GM04504 (cell line): ENCODE measurements at places on chromosomes 13 and 19.

DNA sequence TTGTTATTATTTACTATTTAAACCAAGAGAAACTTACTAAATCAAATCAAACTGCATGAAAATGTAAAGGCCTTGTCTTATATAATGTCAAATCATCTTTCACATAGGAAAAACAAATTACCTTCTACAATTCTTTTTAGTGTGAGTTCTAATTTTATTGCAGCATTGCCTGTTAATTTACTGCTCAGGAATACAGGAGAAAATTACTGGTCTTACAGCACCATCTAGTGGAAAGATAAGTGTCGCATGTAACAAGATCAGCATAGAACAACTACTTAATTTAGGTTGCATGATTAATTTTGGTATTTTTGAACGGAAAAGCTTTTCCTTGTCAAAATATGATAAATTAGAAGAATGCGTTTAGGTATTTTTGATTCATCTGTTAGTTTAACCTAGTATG is 502.7 kb downstream of the UQCRFS1 start:
- peak; percentile 45 for DNase-seq

GRCh38 chr19:35781650-35782049 is 6.3 kb downstream of the ARHGAP33 start:
- no peak for DNase-seq

DNA sequence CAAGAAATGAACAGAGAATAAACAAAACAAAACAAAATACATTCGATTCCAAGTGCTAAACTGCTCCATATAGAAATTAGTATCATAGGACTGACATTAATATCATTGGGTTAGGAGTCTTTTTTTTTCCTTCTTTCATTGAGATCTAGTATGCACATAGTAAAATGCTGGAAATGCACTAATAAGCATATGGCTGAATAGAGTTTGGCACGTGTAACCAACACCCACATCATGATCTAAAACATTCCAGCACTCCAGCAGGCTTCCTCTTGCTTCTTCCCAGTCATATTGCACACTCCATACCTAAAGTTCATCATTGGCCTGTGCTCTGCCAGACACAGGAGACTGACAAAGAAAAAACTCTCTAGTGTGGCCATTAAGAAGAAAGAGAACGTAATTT is 117.5 kb downstream of the POU4F1 start:
- DNase-seq: no peak

DNA sequence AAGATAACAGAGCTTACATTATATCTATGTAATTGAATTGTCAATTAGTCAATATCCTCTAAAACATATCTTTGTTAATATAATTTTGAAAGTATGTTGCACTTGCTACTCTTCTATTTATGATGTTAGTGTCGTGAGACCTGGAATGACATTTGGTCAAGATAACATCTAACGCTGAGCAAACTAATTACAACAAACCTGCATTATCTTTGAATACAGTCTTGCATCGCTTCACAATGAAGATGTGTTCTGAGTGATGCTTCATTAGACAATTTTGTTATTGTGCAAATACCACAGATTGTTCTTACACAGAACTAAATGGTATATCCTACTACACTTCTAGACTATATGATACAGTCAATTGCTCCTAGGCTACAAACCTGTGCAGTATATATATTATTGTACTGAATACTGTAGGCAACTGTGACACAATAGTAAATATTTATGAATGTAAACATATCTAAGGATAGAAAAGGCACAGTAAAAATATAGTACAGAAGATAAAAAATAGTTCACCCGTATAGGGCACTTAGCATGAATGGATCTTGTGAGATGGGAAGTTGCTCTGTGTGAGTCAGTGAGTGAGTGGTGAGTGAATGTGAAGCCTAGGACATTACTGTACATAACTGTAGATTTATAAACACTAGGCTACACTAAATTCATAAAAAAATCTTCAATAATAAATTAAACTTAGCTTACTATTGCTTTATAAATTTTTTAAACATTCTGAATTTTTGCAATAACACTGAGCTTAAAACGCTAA is 1773.8 kb downstream of the PCDH9 start:
- no peak for DNase-seq

DNA sequence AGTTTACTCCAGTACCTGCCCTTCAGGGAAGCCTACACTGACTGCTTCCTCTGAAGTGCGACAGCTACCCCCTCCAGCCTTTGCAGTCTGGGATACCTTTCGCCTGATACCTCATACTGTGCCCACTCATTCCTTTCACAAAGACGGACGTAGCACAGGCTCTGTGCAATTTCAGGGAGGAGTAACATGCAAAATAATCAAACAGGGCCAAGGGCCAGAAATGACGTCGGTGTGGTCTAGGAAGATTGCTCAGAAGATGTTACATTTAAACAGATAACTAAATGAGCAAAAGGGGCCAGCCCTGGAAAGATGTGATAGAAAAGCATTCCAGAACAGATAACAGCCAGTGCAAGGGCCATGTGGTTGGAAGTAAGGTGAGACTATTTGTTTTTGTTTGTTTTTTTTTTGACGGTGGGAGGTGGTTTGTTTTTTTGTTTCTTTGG is 6.6 kb upstream of the DDX39A start:
- no peak for DNase-seq

- no peak for DNase-seq
Measured at GRCh38 chr13:105063676-105064075, 1471.8 kb downstream of the EFNB2 start.

GRCh38 chr13:46745706-46746105 is 51.3 kb downstream of the ESD start:
- DNase-seq: no peak

DNA sequence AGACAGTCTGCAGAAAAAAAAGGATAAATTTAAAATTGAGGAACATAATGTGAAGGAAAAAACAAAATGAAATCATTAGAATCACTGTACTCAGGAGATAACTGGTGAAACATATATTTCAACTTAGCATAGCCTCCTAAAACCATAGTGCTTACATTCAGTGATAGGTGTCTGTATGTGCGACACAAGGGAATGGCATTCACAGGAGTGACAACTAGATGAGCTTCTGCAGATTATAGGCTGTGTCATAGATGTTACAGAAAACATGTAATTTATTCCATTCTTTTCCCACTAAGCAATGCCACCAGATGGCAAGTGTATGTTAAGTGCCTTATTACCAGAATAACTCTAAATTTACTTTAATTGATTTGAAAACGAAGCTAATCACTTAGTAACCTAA is 960.0 kb upstream of the PCDH20 start:
- no peak for DNase-seq

DNA sequence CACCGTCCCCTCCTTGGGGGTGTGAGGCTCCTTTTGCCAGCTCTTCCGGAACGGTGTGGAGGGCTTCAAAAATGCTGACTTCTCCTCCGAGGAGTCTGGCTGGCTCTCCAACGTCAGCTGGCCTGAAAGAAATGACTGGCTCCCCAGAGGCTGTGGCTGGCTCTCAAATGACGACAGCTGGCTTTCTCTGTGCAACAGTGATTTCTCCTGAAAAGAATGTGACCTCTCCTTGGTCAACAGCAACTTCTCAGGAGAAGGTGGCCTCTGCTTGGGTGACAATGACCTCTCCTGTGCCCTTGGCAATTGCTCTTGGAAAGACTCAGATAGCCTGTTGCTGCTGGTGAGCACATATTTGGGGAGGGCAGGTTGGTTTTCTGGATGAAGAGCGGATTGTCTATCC is 29.2 kb downstream of the ONECUT3 start:
- DNase-seq: no peak

GRCh38 chr13:107374038-107374437 is 806.1 kb upstream of the ARGLU1 start:
- no peak for DNase-seq

GRCh38 chr19:35013820-35014754 is 14.0 kb downstream of the GRAMD1A start:
- no peak for DNase-seq

GRCh38 chr13:98035373-98035772 is 81.9 kb downstream of the IPO5 start:
- DNase-seq: no peak

- DNase-seq: no peak
Measured at GRCh38 chr13:102682727-102683126, 12.1 kb downstream of the METTL21C start.

DNA sequence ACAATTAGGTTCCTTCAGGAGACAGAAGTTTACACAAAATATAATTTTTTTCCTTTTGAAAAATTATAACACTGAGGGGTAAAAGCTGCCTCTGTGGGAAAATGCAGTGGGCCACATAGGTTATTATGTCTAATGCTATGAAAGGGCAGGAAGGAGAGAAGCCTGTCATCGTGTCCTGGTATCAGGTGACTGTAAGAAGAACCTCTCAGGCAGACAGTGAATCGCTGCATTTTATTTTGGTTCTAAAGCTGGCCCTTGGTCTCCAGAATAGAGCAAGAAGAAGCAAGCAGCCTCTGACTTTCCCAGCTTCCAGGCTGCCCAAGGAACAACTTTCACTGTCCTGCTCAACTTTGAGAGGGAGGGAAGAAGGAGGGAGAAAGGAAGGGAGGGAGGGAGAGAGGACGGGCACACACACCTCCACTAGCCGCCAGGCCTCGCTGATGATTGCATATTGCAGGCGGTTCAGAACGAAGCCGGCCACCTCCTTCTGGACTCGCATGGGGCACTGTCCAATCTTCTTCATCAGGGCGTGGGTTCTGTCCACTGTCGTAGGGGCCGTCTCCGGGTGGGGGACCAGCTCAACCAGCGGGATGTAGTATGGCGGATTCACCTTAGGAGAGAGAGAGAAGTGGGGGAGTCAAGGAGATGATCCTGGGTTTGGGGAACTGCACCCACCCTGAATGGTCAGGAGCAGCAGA is 93.8 kb downstream of the CRYL1 start:
- DNase-seq: no peak

DNA sequence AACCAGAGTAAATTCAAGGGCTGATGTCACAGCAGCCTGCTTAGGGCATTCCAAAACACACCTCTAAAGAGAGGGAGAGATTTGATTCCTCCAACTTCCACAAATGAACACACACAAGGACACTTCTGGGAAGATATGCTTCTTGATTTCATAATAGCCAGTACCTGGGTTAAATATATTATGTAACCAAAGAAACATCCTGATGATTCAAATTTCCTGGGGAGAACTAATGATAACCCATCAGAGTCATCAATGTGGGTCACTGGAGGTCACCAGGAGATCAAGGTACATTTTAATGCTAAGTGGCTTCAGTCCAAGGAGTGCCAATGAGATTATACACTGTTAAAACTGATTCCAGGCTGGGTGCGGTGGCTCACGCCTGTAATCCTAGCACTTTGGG is 54.0 kb upstream of the DOCK9 start:
- DNase-seq: no peak

- no peak for DNase-seq
Measured at GRCh38 chr19:55508120-55508519, 19.9 kb downstream of the SSC5D start.

DNA sequence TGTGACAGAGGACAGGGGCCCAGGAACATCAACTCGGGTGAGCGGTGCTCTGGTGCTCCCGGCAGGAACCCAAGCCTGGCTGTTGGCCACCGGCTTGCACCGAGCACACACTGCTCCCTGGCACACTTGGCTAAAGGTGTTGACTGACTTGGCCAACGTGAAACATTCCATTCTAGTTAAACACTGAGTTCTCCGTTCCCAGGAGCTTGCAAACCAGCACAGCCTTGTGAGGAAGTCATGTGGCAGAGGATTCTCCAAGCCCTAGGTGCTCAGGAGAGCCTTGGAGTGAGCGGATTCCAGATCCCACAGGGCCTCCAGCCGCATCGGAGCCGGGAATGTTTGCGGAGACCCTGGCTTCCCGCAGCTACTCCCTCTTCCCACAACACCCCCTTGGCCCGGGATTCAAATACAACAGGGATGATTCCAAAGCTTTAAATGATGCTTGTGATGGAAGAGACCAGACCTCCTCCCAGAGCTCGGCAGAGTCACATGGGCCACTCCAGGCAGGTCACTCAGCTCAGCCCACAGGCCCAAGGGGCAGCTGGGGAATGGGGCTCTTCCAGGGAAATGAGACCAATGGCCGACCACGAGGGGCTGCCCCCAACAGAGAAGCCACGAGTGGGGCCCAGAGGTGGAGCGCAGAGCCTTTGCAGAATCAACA is 2.9 kb downstream of the C13orf46 start:
- no peak for DNase-seq

DNA sequence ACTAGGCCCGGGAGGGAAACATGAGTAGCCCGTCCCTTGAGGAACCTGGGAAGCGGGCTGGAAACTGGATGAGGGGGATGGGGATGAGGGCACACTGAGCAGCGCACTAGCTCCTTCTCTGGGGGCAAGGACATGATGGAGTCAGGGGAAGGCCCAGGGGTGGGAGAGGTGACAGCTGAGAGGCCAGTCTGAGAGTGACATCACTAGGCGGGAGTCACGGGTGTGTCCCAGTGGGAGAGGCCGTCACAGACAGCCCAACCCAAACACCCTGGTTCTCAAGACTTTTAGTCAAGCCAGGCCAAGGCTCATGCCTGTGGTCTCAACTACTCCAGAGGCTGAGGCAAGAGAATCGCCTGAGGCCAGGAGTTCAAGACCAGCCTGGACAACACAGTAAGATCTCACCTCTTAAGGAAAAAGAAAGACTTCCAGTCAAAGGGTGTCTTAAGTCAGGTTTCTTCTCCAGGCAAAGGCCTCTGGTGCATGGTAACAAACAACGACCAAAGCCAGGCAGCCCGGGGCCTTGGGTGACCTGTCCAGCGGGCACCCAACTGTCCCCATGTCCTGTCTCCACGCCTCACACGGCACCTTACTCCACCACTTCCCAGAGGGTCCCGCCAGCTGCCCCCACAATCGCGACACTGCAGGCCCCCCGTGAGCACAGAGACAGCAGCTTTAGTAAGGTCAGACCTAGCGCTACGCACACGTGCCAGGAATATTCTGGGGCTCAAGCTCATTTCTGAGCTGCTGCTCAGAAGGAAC is 25.5 kb upstream of the TIMM44 start:
- no peak for DNase-seq

DNA sequence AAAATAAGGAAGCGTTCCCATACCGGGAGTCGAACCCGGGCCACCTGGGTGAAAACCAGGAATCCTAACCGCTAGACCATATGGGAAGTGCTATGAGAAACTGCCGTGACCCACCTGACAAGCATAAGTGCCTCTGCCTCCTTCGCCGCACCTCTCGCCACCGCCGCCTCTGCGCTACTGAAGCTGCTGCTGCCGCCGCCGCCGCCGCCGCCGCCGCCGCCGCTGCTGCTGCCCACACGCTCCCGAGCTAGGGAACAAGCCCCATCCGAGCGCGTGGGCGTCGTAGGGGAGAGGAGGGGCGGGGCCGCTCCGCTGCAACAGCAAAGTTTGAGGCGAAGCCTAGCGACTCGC is 610 bp upstream of the WBP4 start:
- no peak for DNase-seq

GRCh38 chr19:33231511-33231910 is 5.9 kb upstream of the SLC7A10 start:
- DNase-seq: peak; percentile 46

DNA sequence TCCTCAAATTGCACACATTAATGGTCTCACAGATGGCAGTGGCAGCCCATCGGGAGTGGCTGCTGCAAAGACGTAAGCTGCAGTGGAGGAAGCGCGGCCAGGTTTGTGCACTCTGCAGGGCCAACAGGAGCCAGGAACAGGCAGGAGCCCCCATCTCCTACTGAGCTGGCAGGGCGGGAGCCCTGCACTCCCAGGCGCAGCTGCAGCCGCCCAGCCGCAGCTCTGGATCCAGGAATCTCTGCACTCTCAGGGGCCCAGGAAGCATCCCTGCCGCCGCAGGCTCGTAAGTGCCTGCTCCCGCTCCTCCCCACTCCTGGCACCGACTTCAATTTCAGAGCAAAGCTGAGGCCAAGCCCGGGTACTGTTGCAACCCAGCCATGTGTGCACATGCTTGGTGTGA is 37.5 kb downstream of the ANKRD27 start:
- no peak for DNase-seq

- no peak for DNase-seq
Measured at GRCh38 chr19:31037286-31037980, 311.8 kb downstream of the TSHZ3 start.
